Astrocyte (in vitro differentiated cells and primary cell): ENCODE measurements at places on chromosomes 5 and 9. TPM values are rescaled to one million over a fixed set of nuclear protein-coding genes. Genes with fewer than 3 reads are reported as not detected.

GRCh38 chr9:89916001-89916597, 311.3 kb downstream of the GADD45G start:
- DNase-seq: peak; percentile 37

DNA sequence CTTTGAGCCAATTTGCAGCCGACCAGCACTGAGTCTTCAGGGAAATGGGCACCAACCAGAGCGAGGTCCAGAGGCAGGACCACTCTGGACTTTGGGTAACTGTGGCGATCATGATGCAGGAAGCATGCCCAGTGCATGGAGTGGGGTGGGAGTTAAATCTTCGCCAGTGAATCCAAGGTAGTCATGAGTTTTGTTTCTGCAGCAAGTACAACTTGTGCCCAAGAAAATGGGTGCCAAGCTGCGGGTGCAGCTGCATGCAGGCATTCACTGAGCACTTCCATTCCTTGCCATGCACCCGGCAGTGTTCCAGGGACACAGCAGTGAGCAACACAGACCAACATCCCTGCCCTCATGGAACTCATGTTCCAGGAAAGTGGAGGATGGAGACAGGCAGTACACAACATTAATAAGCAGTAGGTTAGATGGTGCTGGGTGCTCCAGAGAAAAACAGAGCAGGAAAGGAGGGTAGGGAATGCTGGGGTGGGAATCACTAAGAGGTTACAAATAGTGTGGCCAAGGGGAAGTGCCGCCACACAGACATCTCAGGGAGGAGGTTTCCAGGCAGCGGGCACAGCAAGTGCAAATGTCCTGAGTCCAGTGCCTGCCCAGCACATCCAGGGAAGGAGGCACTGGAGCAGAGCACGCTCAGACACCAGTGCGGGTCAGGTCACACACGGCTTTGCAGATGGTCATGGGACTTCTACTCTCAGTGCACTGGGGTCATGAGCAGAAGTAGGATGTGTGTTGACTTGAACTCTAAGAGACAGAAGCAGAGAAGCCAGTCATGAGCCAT, 48.2 kb upstream of the LMX1B start:
- no peak for DNase-seq

GRCh38 chr5:52783226-52783959, 4.3 kb upstream of the ITGA1 start:
- DNase-seq: no peak

GRCh38 chr5:68255305-68256120, 40.0 kb downstream of the PIK3R1 start:
- DNase-seq: no peak

DNA sequence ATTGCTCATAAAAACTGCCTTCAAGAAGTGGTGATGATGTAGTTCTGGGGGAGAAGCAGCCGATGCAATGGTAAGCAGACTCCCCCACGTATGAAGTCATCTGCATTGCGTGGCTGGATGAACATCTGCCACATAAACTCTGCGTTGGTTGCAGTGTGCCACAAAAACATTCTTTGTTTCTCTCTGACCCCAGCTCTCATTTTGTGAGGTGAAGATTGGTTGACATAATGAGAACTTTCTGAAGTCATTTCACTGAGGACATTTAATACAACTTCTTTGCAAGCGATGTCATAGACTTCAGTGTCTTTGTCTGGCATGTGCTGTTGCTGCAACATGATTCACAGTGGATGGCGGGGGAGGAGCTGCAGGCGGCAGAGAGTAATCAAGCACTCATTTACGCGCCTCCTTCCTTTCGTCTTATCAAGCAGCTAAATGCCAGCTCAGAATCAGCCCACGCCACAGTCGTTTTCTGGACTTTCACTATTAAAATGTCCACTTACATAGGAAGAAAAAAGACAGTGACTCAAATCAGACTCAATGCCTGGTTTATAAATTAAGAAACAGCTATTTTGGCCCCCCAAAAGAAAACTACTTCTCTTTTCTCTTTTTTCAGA, 91.5 kb upstream of the NFIL3 start:
- peak; percentile 93 for DNase-seq

Gene GABRA6
- total RNA-seq: not detected in 2 replicates

DNA sequence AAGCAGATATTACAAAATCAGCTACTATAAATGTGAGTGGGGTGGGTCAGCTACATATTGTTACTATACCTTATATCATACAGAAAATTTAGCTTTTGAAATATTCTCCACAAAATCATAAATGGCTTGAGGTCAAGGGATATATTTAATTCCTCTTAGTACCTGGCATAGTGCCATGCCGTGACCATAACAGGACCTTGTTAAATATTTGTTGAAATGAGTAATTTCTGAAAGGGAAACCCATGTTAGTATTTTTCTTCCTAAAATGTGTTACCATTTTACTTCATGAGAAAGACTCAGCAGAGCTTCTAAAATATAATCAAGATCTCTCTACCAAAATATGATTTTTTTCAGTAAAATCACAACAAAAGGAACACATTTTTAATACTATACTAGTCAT, 14.8 kb downstream of the ATP10B start:
- DNase-seq: no peak

- DNase-seq: no peak
These were observed 650 bp downstream of the DCTN4 start for GRCh38 chr5:150758203-150758530.

- no peak for DNase-seq
These were observed 7.1 kb downstream of the INPP5E start for GRCh38 chr9:136432591-136432990.

DNA sequence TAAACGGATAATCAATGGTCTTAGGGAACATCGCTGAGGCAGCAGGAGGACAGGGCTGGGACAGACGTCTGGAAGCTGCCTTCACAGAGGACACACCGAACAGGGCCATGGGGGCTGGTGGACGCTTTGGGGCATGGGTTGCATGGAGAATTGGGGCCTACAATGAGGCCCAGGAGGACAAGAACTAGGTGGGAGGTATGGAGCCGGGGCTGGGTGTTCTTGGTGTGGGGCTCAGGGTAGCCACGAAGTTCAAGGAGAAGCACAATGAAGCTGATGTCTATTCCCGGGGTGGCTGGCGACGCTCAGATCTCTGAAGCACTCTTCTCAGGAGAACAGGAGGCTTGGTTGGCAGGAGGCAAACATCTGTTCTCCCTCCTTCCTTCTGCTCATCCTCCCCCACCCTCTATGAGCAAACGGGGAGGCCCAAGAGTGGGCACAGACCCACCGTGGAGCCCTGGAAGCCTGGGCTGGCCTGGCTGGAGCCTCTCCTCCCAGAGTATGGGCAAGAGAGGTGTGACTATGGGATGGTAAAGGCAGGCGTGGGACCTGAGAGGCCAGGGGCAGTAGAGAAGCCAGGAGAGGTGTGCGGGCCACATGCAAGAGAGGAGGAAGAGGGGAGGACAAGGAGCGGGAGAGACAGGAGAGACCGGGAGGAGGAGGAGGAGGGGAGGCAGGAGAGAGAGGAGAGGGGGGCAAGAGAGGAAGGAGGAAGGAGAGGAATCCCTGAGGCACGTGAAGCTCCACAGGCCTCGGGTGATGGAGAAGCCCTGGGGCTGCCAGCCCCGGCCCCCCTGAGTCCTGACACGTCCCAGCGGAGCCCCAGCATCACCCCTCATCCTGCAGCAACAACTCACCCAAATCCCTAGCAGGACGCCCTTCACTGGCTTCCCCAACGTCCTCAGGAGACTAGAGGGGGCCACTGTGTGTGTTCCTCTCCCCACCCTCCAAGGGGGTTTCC, 159.1 kb downstream of the OLFM1 start:
- no peak for DNase-seq

DNA sequence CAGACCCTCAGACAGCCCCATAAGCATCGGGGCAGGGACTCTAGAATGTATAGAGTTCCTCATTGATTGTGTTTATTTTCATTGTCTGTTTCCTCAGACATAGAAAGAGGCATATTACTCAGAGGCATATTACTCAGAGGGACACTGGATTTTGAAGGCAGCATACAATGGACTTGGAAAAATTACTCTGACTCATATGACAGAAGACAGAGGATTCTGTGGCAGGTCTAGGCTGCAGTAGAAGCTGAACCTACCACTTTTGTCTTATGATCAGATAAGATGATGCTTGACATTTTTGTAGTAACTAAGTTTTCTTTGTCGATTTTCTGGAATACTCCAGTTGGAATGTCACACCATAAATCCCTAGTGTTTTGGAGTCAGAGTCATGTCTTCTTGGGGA, 105.2 kb downstream of the ST8SIA4 start:
- DNase-seq: peak; percentile 81

GRCh38 chr9:72557549-72557948, 36.1 kb downstream of the TMC1 start:
- peak; percentile 91 for DNase-seq

DNA sequence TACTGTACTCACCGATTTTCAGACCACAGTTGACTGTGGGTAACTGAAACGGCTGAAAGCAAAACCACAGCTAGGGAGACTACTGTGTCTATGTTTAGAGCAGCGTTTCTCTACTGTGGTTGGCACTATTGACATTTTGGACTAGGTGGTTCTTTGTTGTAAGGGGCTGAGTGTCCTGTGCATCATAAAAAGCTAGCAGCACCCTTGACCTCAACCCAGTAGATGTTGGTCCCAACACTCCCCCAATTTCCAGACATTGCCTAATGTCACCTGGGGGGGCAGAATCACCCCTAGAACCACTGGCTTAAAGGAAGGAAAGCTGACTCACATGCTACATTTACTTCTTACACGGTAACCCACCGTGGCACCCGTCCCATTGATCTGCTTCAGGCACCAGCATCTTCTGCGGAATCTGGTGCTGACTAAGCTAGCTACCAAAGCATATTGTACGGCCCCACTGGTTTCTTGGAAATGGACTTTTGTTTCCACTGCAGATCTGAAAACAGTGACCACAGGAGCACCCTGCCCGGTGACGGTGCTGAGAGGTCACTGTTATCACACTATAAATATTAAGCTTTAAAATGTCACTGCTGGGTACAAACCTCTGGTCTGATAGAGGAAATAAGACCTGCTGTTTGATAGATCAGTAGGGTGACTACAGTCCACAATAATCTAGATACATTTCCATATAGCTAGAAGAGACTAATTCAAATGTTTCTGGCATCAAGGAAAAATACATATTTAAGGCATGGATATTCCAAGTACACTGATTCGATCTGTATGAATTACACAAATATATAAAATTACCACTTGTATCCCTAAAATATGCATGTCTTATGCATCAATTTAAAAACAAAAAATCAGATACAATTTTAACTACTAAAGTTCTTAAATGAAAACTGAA, 151.4 kb downstream of the HSD17B3 start:
- DNase-seq: peak; percentile 12
